ENCODE measurements at places on chromosomes 16 and 17. TPM values are rescaled to one million over a fixed set of nuclear protein-coding genes. Genes with fewer than 3 reads are reported as not detected.

The RNU2-1 gene
- not detected for total RNA-seq

The PYDC1 gene
- total RNA-seq = not detected

The FOXF1 gene
- 10.3 TPM for total RNA-seq

The SMURF2 gene
- total RNA-seq = 188 TPM

The MBTPS1 gene
- 97.2 TPM for total RNA-seq

The C17orf50 gene
- not detected for total RNA-seq

The PRSS22 gene
- total RNA-seq = not detected

The KRTAP1-5 gene
- 16.4 TPM for total RNA-seq

The KRTAP3-2 gene
- total RNA-seq = not detected

The TNP2 gene
- not detected for total RNA-seq

The HYDIN gene
- total RNA-seq = 2.3 TPM

The STAT5B gene
- 38.4 TPM for total RNA-seq

The MYCBPAP gene
- 0.64 TPM for total RNA-seq

The ACSM2A gene
- not detected for total RNA-seq

The CA5A gene
- total RNA-seq = not detected

The AOC3 gene
- total RNA-seq = 0.32 TPM

The CHST4 gene
- total RNA-seq = not detected

The PMM2 gene
- total RNA-seq = 53.1 TPM

The NME4 gene
- 126 TPM for total RNA-seq

The ZNF469 gene
- 9.7 TPM for total RNA-seq

The NAA60 gene
- 10.0 TPM for total RNA-seq

The ITGA2B gene
- under 0.01 TPM for total RNA-seq

The GUCY2D gene
- total RNA-seq = under 0.01 TPM

All from fibroblast of villous mesenchyme (primary cell).